Spinal cord (tissue), 10 donors: ENCODE measurements at places on chromosomes 13 and 19. TPM values are rescaled to one million over a fixed set of nuclear protein-coding genes. Genes with fewer than 3 reads are reported as not detected.

ZNF525 gene
- total RNA-seq: 12.2 TPM

IGFL1 gene
- total RNA-seq: not detected

KLK12 gene
- not detected for total RNA-seq

TYROBP gene
- 34.1 TPM for total RNA-seq

NBEA gene
- 136 TPM for total RNA-seq

JSRP1 gene
- 0.69 TPM for total RNA-seq

TLE5 gene
- total RNA-seq: 124 TPM

B3GNT3 gene
- total RNA-seq: not detected

CLEC4G gene
- total RNA-seq: 0.17 TPM

SPACA7 gene
- total RNA-seq: not detected

ZNF584 gene
- 18.3 TPM for total RNA-seq

C3 gene
- total RNA-seq: 72.9 TPM

FGF21 gene
- total RNA-seq: not detected

ACER1 gene
- 0.11 TPM for total RNA-seq

PSG11 gene
- total RNA-seq: 0.55 TPM

GSX1 gene
- total RNA-seq: 0.20 TPM

CPB2 gene
- total RNA-seq: not detected

PSPN gene
- 1.1 TPM for total RNA-seq

LILRA6 gene
- total RNA-seq: 0.33 TPM
